CD4-positive, alpha-beta T cell treated with Interferon alpha-2 for 1 hour (primary cell): ENCODE measurements at places on chromosomes 16 and 17.

DNA sequence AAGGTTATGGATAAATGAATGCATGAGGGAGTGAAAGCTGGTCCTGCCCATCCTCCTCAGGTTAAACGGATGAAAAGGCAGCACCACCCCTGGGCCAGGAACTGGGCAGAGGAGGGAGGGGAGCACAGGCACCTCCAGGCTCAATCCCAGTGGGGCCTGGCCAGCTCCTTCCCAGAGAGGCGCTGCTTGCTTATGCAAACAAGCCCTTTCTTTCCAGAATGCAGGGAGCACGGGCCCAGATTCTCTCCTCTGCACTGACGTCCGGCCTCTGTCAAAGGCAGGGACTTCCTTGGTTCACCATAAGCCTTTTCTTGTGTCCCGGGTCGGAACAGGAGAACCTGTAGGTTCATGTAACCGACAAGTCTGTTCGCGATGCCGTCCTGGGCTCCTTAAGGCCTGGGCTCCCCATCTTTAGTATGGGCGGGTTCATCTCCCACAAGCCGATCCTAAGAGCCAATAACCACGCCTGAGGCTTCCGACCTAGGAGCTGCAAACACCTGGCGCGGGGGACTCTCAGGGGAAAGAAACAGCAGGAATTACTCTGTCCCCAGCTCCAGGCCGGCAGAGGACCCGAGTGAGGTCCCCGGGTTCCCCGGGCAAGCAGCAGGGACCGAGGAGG lies 16.3 kb downstream of the ENPP7 start:
- DNase-seq, result no peak

GRCh38 chr16:77955127-77955526 lies 67.2 kb upstream of the CLEC3A start:
- no peak for DNase-seq

- no peak for DNase-seq
Observed at GRCh38 chr17:16507918-16508533, 16.0 kb upstream of the LRRC75A start.

- no peak for DNase-seq
Observed at GRCh38 chr17:9677896-9678295, 32.6 kb downstream of the USP43 start.

GRCh38 chr16:73095142-73095820 lies 47.4 kb upstream of the ZFHX3 start:
- DNase-seq, result no peak

DNA sequence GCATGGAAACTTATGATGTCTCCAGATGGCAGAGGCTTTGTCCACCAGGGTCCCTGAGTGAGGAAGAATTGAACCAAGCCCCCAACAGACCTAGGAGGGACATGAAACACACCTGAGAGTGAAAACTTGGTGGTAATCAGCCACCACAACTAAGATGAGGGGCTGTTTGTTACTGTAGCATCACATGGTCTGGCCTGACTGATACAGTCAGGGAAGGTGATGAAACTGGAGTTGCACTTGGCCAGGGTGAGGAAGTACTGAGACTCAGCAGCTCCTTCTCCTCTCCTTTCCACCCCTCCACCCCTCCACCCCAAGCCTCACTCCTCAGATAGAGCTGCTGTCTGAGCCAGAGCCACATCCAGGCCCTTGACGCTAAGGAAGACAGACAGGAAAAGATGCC lies 37.2 kb downstream of the C16orf82 start:
- no peak for DNase-seq

DNA sequence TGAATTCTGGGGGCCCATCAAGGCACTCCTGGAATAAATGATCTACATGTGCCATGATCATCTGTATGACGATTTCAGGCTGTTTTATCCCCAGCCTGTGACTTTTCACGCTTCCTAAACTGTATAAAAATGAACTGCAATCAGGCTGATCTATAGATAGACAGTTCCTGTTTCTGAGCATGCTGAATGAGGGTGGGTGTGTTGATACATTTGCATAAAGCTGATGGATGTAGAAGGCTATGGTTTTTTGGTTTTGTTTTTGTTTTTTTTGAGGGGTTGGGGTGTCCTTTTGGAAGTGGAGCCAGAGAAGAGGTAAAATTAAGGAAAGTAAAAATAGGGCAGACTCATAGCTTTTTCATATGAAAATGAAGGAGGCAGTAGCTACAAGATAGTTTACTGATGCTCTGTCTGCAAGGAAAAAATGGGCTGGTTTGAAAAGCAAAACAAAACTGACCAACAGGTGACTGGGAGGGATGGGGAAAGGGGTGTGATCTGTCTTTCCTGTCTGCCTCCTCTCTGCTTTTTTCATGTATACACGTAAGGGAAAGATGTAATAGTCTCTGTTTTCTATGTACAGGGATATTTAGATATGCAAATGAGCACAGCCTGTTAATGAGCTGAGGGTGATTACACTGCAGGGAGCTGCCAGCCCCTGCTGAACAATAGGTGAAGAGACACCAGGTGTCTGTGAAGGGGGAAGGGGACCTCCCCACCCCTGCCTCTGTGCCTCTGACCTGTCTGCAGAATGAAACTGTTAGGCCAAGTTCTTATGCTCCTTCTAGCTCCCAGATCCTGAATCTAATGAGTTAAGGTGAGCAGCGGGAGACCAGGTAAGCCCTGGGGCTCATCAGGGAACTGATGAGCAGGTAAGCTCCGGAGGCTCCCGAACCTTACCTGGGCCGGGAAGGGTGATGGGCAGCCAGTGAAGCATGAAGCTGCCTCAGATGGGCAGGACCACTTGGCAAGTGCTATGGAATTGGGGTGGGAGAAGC lies 46.6 kb upstream of the LYRM9 start:
- DNase-seq, result no peak

DNA sequence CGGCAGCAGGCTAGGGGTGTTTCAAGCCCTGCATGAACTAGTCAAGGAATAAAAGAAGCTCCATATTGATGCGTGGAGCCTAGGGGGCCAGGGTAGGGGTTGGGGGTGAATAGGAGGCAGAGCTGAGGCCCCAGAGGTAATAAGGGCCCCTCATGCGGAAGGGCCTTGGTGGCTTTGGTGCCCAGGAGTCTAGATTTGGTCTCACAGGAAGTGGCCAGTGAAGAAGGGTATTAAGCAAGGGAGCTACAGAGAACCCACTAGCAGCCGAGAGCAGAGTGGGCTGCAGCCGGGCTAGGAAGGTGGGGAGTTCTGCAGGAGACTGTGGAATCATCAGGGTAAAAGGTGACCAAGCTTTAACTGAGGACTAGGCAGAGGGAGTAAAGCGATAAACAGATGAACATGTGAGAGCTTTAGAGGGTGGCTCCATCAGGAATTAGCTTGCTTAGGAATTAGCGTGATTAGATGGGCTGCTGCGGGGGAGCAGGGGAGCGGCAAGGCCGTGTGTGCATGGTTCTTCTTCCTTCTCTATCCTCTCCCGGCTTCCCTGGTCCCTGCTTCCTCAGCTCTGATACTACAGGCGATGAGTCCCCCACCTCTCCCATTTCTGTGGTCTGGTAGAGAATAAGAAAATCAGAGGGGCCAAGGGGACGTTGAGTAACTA lies 9.8 kb downstream of the GNGT2 start:
- no peak for DNase-seq

GRCh38 chr16:67828651-67829050 lies 13.5 kb upstream of the THAP11 start:
- no peak for DNase-seq
